ENCODE measurements at places on chromosomes 4 and X. TPM values are rescaled to one million over a fixed set of nuclear protein-coding genes. Genes with fewer than 3 reads are reported as not detected.

IL21 gene
- not detected for total RNA-seq

GNRHR gene
- total RNA-seq: 0.23 TPM

MAGEA3 gene
- total RNA-seq: not detected

F9 gene
- not detected for total RNA-seq

NMU gene
- 4.2 TPM for total RNA-seq

PPEF2 gene
- not detected for total RNA-seq

ERVMER34-1 gene
- 0.69 TPM for total RNA-seq

DOCK11 gene
- total RNA-seq: 40.1 TPM

GPRIN3 gene
- 42.9 TPM for total RNA-seq

ESX1 gene
- not detected for total RNA-seq

HCCS gene
- 17.1 TPM for total RNA-seq

FHIP1A gene
- 2.1 TPM for total RNA-seq

HSD17B13 gene
- 0.69 TPM for total RNA-seq

KDR gene
- 18.7 TPM for total RNA-seq

CDK16 gene
- 96.2 TPM for total RNA-seq

DUSP9 gene
- 2.8 TPM for total RNA-seq

BGN gene
- total RNA-seq: 7.6 TPM

CXorf49 gene
- not detected for total RNA-seq

FSTL5 gene
- total RNA-seq: 70.1 TPM

ARMCX1 gene
- 80.5 TPM for total RNA-seq

CCKAR gene
- total RNA-seq: 4.6 TPM

ADD1 gene
- total RNA-seq: 189 TPM

SLIT2 gene
- total RNA-seq: 36.7 TPM

CT55 gene
- not detected for total RNA-seq

USP17L12 gene
- not detected for total RNA-seq

PLP1 gene
- 43.8 TPM for total RNA-seq

ADGRL3 gene
- 257 TPM for total RNA-seq

CEP44 gene
- 29.8 TPM for total RNA-seq

SATL1 gene
- total RNA-seq: 2.5 TPM

FGD1 gene
- total RNA-seq: 17.5 TPM

SH2D1A gene
- not detected for total RNA-seq

P2RY8 gene
- total RNA-seq: under 0.01 TPM

TLR10 gene
- total RNA-seq: 4.2 TPM

PORCN gene
- total RNA-seq: 9.7 TPM

PDLIM5 gene
- 77.7 TPM for total RNA-seq

VEGFD gene
- 0.46 TPM for total RNA-seq
